Renal cortex interstitium (tissue), 15 donors: ENCODE measurements at places on chromosomes 6 and 20. TPM values are rescaled to one million over a fixed set of nuclear protein-coding genes. Genes with fewer than 3 reads are reported as not detected.

WFDC5 gene
- not detected for polyA plus RNA-seq

ZNF391 gene
- polyA plus RNA-seq, result 10.3 TPM

PPP1R3G gene
- polyA plus RNA-seq, result 3.0 TPM

SLC35B3 gene
- polyA plus RNA-seq, result 35.4 TPM

- no peak for DNase-seq
Measured at GRCh38 chr20:32004963-32005362, 5.3 kb upstream of the CCM2L start.

GRCh38 chr6:52995913-52996645, 995 bp upstream of the GSTA4 start:
- no peak for DNase-seq

DNA sequence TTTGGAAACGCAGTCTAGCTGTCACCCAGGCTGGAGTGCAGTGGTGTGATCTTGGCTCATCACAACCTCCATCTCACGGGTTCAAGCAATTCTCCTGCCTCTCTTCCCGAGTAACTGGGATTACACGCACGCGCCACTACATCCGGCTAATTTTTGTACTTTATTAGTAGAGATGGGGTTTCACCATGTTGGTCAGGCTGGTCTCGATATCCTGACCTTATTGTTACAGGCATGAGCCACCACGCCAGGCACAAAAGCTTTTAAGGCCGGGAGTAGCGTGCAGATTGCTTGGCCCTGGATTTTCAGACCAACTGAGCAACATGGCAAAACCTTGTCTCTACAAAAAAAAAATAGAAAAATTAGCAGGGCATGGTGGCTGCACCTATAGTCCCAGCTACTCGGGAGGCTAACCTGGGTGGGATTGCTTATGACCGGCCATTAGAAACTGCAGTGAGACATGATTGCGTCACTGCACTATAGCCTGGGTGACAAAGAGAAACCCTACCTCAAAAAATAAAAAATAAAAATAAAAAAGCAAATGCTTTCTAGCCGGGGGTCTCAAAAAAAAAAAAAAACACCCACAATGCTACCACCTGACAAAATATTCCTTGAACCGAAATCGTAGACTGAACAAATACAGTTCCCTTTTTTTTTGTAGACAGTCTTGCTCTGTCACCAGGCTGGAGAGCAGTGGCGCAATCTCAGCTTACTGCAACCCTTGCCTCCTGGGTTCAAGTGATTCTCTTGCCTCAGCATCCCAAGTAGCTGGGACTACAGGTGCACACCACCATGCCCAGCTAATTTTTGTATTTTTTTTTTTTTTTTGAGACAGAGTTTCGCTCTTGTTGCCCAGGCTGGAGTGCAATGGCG, 15.0 kb downstream of the RBM39 start:
- no peak for DNase-seq

DNA sequence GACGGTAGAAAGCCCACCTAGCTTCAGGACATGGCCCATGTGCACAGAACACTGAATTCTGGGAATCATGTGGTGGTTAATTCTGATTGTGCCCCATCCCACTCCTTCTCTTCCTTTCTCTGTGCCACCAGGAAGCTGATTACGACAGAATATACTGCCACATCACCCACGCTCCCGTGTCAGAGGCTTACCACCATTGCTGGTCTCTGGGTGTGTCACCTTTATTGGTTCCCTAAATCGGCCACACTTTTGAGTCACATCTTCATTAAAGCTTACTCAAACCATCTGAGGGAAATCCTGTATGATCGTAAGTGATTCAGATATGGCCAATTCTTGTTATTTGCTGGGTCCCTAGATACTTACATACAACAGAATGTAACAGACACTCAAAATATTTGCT, 3.1 kb downstream of the TRMT6 start:
- DNase-seq, result no peak

GRCh38 chr6:44396968-44397367, 9.5 kb downstream of the CDC5L start:
- DNase-seq, result no peak

DNA sequence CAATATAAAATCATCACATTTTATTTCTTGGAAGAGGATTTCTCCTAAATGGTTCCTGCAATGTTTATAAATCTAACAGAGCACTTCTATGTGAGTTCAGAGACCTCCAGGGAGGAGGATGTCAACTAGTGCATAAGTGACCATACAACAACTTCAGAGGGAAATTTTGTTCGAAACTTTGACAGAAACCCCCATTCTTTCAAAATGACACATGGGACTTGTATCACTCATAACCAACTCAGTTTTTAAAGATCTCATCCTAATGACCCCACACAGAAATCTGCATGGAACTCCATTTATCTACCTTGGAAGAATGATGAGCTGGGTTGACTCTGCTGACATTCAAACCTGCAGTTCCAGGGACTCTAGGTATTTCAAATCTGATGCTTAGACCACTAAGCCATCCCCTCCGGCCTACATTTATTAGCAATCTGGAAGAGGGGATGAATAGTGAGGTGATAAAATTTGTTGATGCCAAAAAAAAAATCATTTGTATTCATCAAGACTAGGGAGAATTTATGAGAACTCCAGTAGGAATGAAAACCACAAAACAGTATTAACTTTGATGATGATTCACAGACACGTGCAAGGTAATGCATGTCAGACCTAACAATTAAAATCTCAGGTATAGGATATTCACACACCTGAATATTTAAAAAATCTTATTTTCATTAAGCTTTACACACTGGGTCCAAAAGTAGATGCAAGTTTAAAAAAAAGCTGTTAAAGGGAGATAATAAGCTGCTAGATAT, 153.0 kb downstream of the REV3L start:
- no peak for DNase-seq

GRCh38 chr20:58642441-58642840, 8.6 kb upstream of the STX16 start:
- no peak for DNase-seq

GRCh38 chr20:46670585-46671584, 18.4 kb downstream of the TP53RK start:
- DNase-seq, result no peak
